ENCODE measurements at places on chromosomes 6 and 20.

- DNase-seq, result no peak
Measured at GRCh38 chr6:158160932-158161539, 7.0 kb downstream of the SERAC1 start.

DNA sequence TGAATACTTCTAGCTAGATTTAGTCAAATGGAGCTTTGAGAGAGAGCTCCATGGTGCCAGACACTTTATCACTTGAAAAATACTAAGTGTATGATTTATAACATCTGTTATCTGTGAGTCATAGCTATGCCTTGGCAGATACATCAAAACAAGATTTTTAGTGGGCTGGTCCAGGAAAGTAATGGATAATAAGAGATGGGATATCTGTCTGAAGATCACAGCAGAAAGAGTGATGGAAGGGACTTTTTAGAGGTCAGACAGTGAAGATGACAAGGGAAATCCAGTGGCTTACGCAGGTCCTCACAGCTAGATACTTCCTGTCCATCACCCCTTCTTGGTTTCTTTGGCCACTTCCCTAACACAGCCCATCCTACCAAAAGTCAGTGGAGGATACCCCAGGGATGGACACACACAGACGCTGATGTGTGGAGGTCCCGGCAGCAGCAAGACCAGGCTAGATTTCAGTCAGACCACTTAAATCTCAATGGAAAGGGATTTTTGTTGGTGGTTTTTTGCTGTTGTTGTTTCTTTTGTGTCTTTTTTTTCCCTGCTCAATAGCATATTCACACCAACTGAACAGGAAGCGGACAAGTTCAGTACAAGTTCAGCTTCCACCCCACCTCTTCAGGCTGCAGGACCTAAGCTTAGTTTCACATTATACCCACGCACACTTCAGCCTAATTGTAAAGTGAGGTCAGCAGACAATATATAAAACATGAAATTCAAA, 209.3 kb downstream of the ALDH8A1 start:
- no peak for DNase-seq

GRCh38 chr20:47174456-47175243, 181.8 kb downstream of the ZMYND8 start:
- DNase-seq, result no peak

DNA sequence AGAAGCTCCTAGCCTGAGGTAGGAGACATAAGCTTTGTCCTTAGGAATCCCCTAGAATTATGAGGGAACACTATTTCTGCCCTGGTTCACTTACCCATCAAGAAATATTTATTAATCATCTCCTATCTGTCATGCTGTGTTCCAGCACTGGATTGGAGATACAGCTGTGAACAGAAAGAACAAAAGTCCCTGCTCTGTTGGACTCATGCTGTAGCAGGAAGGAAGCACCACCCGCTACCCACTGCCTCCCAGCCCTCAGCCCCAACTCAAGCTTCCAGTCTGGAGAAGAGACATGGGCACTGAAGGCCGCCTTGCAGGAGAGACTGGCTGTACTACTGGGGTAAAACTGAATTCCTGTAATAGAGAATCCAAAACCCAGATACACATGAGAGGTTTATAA, 78.0 kb downstream of the MDGA1 start:
- no peak for DNase-seq

DNA sequence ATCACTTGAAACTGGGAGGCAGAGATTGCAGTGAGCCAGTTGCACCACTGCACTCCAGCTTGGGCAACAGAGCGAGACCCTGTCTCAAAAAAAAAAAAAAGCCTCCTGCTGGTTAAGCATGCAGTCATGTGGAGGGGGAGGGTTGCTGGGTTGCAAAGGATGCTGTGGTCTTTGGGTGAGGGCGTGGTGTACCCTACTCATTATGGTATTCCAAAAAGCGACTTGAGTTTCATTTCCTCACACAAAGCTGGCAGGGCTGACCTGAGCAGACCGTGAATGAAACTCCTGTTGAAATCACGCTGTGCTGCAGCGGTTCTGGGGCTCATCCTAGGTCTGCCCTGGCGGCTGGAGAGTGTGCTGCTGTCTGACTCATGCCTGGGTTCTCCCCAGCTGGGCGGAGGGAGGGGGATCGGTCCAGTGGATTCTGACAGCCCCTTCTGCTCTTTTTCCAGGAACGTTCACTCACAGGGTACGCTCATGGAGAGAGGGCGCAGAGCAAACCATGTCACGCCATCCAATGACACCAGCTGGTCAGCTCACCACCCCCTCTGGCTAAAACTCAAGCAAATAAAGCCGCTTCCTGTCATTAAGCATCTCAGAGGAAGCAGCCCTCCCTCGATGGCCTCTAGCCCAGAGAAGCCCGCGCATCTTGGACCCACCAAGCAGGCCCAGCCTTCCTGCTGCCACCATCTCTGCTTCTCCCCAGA, 166.2 kb downstream of the SCML4 start:
- no peak for DNase-seq

Measured in NCI-H2171 (cell line).